Hematopoietic multipotent progenitor cell treated with erythropoietin and hydrocortisone succinate and interleukin-3 and kit ligand, for 4 days (in vitro differentiated cells): ENCODE measurements at places on chromosomes 16 and 17.
A peak's percentile ranks its signal among the peaks of the same experiment; 100 is the strongest.

DNA sequence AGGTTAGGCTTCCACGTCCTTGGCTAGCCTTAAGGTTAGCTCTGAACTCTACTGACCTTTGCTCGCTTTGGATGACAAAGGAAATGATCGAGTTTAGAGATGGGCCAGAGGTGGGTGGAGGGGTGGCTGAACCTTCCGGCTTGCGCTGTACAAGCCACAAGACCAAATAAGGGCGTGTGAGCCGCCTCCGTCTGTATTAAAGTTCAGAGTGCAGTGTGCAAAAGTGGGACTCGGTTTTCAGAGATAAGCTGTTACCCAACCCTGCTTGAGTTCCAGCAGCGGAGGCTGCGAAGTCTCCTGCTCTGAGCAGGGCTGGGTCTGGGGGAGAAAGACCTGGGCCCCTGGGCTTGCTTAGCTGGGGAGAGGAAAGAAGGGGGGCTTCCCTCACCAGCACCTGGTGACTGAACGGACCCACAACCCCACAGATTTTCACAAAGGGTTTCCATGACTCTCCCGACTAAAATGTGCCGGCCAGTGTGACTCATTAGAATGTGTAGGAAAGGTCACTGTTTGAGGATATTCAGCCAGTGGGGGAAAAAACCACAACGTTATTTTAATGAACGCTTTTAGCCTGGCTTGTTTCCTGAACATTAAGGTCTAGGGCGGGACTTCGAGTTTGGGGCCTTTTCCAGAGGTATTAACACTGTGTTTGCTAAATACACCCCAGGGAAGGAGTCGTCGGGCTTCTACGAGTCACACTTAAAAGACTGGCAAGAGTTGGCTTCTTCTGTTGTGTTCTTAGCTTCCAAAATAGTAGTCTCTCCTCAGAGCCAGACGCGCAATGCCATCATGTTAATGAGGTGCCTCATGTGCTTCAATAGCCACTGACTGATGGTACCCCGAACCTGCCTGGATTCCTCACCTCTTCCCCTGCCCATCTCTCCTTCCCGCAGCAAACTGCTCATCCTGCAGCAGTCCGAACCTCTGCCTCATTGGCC, 67.0 kb downstream of the CENPV start:
- peak; percentile 98 for DNase-seq

DNA sequence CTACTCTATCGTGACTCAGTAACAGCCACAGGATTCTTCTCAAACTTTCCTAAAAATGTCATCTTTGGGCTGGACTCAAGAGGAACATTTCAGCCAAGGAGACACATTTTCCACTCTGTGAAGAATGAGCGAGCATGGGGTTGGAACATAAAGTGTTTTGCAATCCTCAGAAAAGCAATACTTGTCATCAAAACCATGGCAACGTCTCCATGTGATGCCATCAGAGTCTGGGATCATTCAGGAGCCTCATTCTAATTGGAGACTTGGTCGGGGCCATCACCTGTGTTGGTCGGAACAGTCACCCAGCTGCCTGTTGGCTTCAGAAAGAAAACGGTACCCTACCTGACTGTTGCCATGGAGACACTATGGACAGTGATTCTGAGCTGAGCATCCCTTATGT, 25.5 kb downstream of the MYOCD start:
- no peak for DNase-seq

- DNase-seq = no peak
Observed at GRCh38 chr17:50338645-50339044, 7.3 kb upstream of the XYLT2 start.

GRCh38 chr16:10930755-10931093, 11.5 kb downstream of the DEXI start:
- peak; percentile 42 for DNase-seq
